ENCODE measurements at places on chromosomes 7 and 10.

DNA sequence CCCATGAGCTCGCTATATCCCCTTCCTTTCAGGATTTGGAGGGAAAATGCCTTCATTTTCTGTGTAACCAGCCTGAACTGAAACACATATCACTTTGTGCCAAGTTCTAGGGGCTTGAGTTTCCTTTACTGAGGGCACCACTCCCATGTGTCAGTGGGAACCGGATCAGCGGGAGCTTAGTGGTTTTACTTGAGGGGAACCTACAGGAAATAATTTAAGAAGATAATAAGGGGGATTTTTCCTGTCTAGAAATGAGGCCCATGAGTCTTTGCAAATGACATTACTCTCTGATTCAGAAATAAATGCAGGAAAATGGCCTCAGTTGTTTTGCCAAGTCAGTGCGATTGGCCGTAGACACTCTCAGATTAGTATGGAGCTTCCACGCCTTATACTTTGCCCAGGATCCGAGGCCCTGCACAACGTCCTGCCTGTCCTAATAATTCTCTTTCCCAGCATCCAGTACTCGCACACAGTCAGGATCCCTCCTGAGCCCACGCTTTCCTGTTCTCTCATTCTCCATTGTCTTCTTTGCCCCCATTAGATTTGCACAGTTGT is 86.4 kb upstream of the LYZL1 start:
- DNase-seq = no peak

GRCh38 chr10:68403701-68404100 is 3.4 kb downstream of the RUFY2 start:
- DNase-seq = no peak

DNA sequence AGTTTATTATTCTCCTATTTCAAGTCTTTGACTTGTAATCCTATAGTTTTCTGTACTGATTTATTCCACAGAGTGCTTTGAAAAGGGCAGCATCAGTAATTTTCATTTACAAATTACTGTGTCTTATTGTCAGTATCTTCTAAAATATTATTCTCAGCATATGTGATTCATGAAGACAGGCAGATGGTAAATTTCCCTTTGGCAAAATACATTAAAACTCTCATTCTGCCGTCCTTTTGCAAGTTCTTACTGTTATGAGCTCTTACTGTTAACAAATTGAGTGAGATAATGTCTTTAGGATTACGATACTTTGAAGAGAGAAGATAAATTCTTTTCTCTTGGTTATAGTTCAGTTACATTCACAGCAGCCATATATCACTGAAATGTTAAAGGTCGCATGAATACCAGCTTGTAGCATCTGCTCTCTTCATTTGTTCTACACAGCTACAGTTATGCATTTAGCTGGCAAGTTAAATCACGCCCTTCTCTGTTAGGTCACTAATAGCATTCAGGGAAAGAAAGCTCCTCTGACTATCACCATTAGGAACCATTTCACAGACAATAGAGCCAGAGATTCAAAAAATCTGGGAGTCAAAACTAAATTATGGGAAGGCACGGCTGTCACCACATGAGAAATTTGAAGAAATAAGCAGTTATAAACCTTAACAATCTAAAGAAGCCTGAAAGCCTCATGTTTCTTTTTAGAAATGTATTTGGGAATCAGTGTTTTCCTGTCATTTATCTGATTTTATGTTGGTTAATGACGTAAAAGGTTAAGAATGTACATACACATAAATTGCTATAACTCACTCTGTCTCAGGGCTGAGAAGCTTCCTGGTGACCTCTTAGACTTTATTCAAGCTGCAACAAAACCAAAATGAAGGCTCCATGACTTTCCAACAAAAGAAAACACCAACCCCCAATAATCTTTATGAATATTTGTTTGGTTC is 109.6 kb upstream of the SP4 start:
- DNase-seq = no peak

GRCh38 chr7:78178319-78178718 is 379.7 kb downstream of the PHTF2 start:
- DNase-seq = no peak

- no peak for DNase-seq
Measured at GRCh38 chr7:32658034-32658433, 162.7 kb downstream of the AVL9 start.

- DNase-seq = peak; percentile 31
Measured at GRCh38 chr7:150406567-150407421, 27.7 kb downstream of the ZNF775 start.

DNA sequence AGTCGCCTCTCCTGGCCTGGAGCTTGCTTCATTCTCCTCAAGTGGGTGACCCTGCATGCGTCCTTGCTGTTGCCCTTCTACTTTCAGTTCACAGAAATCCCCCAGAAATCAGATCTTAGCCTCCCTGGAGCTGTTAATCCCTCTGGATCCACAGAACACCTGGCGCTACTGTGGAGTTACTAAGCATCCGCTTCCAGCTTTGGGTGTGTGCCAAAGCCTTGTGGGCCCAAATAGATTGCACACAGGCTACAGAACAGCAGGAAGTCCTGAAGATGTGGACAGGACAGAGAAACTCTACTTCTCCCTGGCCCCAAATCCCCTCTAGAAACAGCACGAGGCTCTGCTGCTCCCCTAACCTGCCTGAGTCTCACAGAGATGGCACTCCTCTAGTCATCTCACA is 36.6 kb upstream of the PDLIM1 start:
- DNase-seq = no peak

All from stimulated activated CD4-positive, alpha-beta T cell treated with anti-CD3 and anti-CD28 coated beads, Interleukin-2, amount 100 ng/mL, for 48 hours (primary cell).